ENCODE measurements at places on chromosomes 13 and 19.
A peak's percentile ranks its signal among the peaks of the same experiment; 100 is the strongest.

DNA sequence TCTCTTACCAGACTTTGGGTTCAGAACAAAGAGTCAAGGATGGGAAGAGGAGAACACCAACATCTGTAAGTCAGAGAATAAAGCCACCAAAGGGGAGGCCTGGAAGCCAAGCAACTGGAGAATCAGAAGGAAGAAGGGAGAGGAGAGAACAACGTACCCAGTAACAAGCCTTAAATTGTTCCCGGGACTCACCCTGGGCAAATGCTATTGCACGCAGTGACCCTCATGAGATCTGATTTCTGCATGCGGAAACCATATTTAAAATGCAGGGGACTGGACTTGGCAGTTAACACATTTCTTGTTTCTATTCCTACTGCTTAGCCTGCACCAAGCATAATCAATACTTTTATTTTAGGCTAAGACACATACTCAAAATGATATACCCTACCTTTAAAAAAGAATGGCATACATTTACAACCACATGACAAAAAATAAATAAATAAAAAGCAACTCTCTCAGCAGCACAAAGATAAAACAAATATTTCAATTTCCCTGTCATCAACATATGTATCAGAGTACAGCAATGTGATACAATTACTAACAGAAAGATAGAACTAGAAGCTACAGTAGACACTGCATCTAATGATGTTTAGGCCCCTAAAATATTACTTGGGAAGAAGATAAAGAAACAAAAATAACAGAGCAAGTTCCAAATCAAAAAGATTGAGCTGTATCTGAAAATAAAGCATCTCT, 414.6 kb downstream of the ITGBL1 start:
- DNase-seq: no peak

- no peak for DNase-seq
These were observed 24.0 kb downstream of the GGACT start for GRCh38 chr13:100564444-100565223.

- no peak for DNase-seq
These were observed 702.3 kb downstream of the DIAPH3 start for GRCh38 chr13:59461411-59461810.

- no peak for DNase-seq
These were observed 58.0 kb upstream of the TRPC4 start for GRCh38 chr13:37927561-37927960.

DNA sequence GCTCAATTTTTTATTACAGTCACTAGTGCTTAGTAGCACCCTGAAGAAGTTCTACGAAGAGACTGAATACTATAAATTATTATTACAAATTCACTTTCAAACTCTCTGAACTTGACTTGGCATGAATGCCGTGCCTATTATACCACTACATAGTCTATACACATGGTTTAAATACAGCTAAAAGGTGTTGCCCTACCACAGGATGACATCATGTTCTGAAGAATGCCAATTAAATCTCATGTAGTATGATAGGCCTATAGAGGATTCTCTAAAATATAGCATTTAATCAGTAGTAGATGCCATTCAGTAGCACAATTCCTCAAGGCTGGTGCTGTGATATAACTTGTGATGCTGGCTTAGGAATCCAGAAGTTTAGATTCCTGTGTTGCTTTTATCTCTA, 16.7 kb upstream of the POSTN start:
- no peak for DNase-seq

DNA sequence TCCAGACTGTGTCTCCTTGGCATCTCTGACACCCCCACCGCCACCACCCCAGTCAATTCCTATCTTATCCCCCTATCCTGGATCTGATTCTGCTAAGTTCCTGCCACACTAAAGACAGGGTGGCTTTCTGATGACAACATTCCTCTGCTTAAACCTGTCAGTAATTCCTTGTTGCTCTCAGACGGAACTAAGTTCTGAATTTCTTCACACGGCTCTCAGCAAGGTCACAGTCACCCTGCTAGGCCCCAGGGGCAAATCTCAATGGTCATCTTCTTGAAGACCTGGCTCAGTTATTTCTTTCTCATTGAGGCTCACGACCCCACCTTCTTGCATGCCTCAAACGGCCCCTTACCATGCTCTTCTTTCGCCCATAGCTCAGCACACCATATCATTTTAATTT, 7.6 kb downstream of the ALOX5AP start:
- DNase-seq: no peak

DNA sequence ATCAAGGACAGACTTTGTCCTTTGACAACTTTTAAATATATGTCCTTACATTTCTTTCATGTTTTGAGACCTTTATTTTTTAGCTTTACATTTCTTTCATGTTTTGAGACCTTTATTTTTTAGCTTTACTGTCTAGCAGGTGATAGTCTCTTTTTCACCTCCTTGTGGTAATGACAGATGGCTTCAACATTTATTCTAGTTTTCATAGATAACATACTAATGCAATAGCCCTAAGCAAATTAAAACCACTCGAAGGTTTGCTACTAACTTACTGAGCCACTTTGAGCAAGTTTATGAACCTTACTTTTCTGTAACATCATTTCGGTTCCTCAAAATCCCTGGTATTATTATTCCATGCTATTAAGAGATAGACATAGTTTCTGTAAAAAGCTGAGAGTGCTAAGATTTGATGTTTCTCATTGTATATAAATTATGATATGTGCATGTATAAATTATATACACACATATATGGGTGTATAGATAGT, 4.5 kb downstream of the DACH1 start:
- no peak for DNase-seq

GRCh38 chr19:29193155-29193554, 19.8 kb downstream of the UQCRFS1 start:
- DNase-seq: no peak

GRCh38 chr19:35030257-35031071, at the start of gene SCN1B:
Gene SCN1B (plus strand): TSS chr19:35030470. CDS start chr19:35030821, 351 bp downstream.
- DNase-seq: peak; percentile 80

GRCh38 chr13:62087124-62087523, 671.5 kb upstream of the PCDH20 start:
- DNase-seq: no peak

- no peak for DNase-seq
These were observed 27.9 kb upstream of the KLF2 start for GRCh38 chr19:16296713-16297112.

Measured in caudate nucleus (tissue), 63 donors.